Astrocyte of the cerebellum (primary cell): ENCODE measurements at places on chromosomes 11 and 22.

DNA sequence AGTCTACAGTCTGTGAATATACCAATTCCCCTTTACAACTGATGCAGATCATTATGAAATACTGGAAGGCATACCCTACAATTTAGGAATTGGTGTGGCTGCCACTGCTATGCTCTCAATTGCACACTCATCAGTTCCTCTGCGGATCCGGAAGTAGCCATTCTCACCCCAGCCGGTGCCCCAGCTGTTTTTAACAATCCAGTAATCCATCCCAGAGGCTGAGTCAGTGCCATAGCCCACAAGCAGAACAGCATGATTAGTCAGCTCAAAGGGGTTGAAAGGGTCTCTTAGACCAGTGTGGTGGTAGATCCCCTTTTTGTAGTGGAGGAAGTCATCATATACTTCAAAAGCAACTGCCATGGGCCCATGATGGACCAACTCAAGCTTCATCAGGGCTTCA lies 43.6 kb downstream of the CTSC start:
- no peak for DNase-seq

- DNase-seq = peak; percentile 73
These were observed 97.2 kb downstream of the MICAL2 start for GRCh38 chr11:12207384-12208150.

DNA sequence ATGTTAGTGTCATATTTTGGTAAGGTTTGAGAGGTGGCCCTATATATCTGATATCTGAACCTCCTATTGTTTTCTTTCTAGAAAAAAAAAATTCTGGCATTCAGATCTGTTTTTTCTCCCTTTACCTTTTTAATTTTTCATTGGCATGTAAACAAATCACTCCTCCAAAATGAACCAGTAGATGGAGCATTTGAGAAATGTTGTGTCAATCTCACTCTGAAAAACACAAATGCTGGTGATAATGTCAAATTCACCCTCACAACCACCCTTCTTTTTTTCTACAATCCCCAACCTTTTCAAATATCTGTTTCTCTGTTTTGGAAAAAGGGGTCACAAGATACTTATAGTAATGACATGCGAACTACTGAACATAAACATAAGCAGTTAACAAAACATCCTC lies 9.1 kb downstream of the GUCY1A2 start:
- no peak for DNase-seq

DNA sequence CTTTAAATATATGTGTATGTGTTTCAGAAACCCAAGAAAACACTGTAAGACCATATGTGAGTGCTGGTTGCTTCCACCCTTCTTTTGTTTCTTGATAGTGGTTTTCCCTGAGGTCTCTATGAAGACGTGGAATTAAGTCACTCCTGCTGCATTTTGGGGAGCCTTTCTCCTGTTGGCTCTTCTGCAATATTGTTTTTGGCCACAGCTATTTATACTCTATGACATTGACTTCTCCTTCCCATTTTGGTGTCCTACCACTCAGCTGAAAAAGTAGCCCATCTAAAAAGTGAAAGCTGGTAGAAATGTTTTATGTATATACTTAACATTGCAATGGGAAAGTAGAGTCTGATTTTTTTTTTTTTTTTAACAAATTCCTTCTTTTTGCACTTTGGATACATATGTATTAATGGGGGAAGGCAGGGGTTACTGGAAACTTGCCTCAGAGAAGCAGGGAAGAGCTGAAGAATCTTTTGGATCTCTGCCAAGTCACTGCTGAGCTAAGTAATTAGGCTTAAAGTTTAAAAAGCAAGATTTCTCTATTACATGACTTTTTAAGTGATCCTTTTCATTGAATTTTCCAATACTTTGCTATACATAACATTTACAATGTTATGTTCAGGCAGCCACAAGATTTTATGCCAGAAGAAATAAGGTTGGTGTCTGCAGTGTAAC lies 1.8 kb downstream of the TTC17 start:
- DNase-seq = no peak

DNA sequence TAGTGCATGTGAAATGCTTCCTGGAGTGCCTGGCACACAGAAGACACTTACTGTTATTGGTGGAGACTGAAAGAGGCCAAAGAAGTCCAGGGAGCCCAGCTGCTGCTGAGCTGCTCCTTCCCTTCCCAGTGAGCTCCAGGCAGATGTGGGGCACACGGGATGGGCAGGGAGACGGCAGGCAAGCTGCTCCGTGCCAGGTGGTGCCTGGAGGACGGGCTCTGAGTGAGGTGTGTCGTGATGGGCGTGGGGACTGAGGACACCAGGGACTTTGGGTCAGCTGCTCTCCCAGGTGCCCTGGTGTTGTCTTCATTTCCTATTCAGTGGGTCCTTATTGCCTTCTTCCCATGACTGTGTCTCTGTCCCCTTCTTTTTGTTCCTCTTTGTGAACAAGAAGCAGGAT lies 19.5 kb downstream of the TAB1 start:
- no peak for DNase-seq
